ENCODE measurements at places on chromosomes 7 and 10. TPM values are rescaled to one million over a fixed set of nuclear protein-coding genes. Genes with fewer than 3 reads are reported as not detected.
A peak's percentile ranks its signal among the peaks of the same experiment; 100 is the strongest.

- H3K27me3 ChIP-seq, result no peaks in the 10 kb centered on the region
- DNase-seq, result no peak
- no peaks in the 10 kb centered on the region for H3K36me3 ChIP-seq
- no peaks in the 10 kb centered on the region for H3K4me1 ChIP-seq
Measured at GRCh38 chr10:58618158-58618676, 105.5 kb downstream of the BICC1 start.

GRCh38 chr7:151167197-151167961 is at the start of gene GBX1:
TSS of gene GBX1 (minus strand) at chr7:151167694. CDS start at chr7:151167548, 146 bp downstream.
- H3K4me3 ChIP-seq, result peak within 1 kb of the TSS; percentile 53
- H3K36me3 ChIP-seq, result no peaks in the 10 kb centered on the region
- no peaks in the 10 kb centered on the region for H3K4me1 ChIP-seq

- H3K27me3 ChIP-seq, result no peaks in the 10 kb centered on the region
- no peak overlapping the region for H3K27ac ChIP-seq
- no peak for DNase-seq
- H3K4me3 ChIP-seq, result no peak overlapping the region
- no peaks in the 10 kb centered on the region for H3K4me1 ChIP-seq
Measured at GRCh38 chr10:77195101-77195500, 442.5 kb downstream of the KCNMA1 start.

Gene GCK
- 1.2 TPM for total RNA-seq

- no peak overlapping the region for H3K27ac ChIP-seq
- H3K36me3 ChIP-seq, result no peaks in the 10 kb centered on the region
- no peak overlapping the region for H3K4me3 ChIP-seq
- DNase-seq, result no peak
- no peaks in the 10 kb centered on the region for H3K4me1 ChIP-seq
Measured at GRCh38 chr7:45402480-45403218, 171.5 kb upstream of the ADCY1 start.

DNA sequence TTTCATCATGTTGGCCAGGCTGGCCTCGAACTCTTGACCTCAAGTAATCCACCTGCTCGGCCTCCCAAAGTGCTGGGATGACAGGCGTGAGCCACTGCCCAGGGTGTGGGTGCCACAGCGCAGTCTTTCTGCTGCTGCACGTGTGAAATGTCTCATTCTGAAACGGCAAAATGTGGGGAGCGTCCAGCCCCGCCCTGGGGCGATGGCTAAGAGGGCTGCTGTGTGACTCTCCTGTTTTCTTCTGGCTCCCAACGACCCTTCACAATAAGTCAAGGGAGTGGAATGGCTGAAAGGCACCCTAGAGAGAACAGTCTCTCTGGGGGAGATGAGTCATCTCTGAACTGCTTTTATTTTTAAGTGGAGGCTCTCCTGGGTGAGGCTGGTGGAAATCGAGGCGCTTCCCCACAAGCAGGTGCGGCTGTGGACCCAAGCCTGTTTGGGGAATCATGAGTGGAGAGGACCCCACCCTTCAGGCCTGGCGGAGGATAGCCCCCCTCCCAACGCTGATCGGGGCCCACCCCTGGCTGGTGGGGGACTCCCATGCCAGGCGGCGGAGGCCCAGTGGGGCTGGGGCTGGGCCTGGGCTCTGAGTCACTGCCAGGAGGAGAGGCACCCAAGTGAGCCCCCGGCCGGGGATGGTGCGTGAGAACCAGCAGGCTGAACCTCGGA is 18.0 kb downstream of the ADAP1 start:
- H3K27me3 ChIP-seq, result no peaks in the 10 kb centered on the region
- no peak for DNase-seq
- no peaks in the 10 kb centered on the region for H3K4me1 ChIP-seq
- H3K4me3 ChIP-seq, result no peak overlapping the region

- H3K27ac ChIP-seq, result no peak overlapping the region
- H3K4me3 ChIP-seq, result no peak overlapping the region
- no peaks in the 10 kb centered on the region for H3K27me3 ChIP-seq
- no peaks in the 10 kb centered on the region for H3K4me1 ChIP-seq
- H3K36me3 ChIP-seq, result no peaks in the 10 kb centered on the region
Measured at GRCh38 chr7:119888251-119888650, 384.7 kb upstream of the KCND2 start.

- H3K4me3 ChIP-seq, result no peak overlapping the region
- no peaks in the 10 kb centered on the region for H3K4me1 ChIP-seq
- no peaks in the 10 kb centered on the region for H3K27me3 ChIP-seq
- no peak overlapping the region for H3K27ac ChIP-seq
Measured at GRCh38 chr7:112462236-112462635, 12.0 kb downstream of the IFRD1 start.

Measured in testis (tissue), 5 donors.